Testis (tissue), 5 donors: ENCODE measurements at places on chromosomes 12 and 14.
A peak's percentile ranks its signal among the peaks of the same experiment; 100 is the strongest.

DNA sequence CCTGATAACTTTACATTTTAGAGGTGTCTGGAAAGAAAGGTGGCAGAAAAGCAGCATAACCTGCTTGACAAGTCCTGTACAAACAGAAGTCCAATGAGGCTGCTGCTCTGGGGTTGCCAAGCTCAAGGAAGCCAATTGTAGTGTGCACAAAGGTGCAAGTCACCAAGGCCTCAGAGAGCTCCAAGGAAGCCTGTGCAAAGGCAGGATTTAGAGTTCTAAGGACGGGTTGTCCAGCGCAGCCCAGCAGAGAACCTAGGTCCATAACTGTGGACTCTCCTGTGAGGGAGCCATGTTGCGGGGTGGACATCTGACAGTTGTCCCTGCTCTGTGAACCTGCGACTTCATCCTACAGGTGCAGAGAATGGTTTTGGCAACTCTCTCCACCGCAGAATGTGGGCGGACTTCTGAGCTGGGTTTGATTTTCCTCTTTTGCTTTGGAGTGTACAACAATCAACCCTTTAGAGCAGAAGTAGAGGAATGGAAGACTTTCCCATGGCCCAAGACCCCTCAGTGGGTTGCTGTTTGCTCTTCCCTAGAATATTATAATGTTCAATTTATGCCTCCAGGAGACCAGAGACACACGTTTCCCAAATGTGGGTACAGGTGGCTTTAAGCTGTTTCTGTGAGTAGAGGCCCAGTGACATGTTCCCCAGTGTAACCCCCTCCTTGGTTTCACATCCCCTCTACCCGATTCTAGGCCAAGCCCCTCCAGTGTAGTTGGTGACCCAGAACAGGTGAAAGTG is 81.0 kb downstream of the ETV6 start:
- DNase-seq: no peak

GRCh38 chr14:73741386-73741875 is 27.2 kb upstream of the PNMA1 start:
- DNase-seq: peak; percentile 56

DNA sequence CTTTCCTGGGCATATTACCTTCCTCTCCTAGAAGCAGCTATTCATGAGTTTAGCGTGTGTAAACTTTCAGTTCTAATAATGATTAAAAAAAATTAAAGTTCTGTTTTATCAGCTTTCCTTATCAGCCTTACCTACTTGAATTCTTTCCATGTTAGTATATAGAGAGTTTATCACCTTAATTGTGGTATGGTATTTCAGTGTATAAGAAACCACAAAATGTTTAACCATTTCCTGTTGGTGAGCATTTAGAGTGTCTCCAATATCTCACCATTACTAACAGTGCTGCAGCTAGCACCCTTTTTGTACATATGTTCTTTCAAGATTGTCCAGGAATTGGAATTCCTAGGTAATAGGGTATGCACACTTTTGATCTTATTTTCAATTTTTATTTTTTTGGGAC is 89.5 kb downstream of the FBXO33 start:
- DNase-seq: no peak

DNA sequence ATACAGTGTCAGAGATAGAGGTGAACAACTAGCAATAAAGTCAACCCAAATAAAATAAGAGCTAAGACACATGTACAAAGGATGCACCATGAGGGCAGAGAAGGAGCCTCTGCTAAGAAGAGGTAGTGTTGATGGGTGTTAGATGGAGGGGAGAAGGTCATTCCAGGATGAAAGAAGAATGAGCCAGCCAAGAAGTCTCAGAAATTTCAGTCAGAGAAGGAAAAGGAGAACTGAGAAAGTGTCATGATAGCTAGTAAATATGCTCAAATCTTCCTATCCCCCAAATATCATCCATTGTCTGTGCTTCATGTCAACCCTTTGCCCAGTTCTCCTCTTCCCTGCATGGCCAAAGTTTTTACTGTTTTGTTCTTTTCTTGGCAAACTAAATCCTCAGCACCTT is 225.2 kb upstream of the BTG1 start:
- DNase-seq: no peak

DNA sequence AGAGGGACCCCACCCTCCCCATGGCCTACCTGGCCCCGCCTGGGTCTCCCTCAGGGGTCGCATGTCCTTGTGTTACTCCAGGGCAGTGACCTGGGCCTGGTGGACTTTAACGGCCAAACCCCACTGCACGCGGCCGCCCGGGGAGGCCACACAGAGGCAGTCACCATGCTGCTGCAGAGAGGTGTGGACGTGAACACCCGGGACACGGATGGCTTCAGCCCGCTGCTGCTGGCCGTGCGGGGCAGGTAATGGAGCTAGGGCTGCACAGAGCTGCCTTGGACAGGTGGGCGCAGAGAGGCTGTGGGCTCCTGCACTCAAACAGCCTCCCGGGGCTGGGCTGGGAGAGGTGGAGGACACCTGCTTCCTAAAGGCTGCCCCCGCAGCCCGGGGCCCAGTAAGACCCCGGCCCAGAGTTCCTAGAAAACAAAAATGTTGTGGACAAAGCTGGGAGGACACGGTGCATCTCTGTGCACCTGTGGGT is 21.6 kb downstream of the ASPG start:
- DNase-seq: no peak

DNA sequence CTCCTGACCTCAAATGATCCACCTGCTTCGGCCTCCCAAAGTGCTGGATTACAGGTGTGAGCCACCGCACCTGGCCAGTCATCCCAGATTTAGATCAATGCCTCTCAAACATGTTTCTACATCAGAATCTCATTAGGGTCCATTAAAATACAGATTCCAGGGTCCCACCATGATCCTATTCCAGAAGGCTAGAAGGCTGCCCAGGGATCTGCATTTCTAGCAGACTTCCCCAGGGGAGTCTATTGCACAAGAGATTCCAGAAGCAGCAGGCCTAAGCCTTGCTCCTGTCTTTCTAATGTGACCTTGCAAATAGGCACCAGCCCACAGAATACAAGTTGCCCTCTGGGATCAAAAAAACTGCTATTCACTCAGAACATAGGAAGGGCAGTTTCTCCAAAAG is 81.5 kb downstream of the SCARB1 start:
- no peak for DNase-seq

GRCh38 chr12:110270125-110270962 is 10.7 kb upstream of the ATP2A2 start:
- DNase-seq: peak; percentile 70

DNA sequence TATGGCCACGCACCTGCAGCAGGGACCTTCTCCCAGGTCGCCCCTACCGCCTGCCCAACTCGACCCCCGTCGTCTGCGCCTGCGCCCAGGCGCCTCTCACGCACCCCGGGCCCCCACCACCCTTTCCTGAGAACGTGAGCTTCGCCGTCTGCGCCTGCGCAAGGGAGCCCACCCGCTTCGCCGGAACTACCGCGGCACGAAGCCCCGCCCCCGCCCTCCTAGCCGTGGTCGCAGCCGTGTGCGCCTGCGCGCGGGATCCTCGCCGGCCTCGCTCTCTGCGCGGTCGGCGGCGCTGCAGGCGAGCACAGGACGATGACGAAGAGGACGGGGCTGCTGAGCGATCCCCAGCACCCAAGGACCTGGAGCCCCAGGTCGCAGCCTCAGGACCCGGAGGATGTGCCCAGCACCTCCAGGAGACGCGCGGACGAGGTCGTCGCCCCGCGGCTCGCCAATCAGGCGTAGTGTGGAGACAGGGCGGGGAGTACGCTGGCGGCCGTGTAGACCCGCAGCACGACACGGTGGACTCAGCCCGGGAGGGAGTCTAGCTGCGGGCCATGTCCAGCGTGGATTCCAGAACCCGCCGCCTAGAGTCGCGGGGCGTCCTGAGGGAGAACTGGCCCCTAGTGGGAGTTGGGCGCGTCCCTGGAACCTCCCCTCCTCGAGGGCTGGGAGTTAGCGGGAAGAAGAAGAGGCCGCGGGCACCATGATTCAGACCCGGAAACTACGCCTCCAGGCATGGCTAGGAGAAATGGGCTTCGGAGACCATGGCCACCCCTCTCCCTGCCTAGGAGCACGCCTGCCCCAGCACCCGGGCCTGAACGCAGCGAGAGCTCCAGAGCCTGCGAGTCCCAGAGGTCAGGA is 1120.8 kb upstream of the TMEM132C start:
- DNase-seq: peak; percentile 91

DNA sequence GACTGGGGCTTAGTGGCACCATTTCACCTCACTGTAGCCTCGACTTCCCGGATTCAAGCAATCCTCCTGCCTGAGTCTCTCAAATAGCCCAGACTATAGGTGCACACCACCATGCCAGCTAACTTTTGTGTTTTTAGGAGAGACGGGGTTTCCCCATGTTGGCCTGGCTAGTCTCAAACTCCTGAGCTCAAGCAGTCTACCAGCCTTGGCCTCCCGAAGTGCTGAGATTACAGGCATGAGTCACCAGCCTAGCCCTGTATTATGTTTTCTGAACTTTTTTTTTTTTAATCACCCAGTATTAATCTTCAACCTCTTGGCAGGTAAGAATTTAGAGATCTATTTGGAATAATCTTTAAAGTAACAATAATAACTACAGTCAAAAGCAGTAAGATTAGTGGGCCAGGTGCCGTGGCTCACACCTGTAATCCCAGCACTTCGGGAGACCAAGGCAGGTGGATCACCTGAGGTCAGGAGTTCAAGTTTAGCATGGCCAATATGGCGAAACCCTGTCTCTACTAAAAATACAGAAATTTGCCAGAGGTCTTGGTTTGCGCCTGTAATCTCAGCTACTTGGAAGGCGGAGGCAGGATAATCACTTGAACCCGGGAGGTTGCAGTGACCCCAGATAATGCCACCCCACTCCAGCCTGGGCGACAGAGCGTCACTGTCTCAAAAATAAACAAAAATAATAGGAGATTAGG is 8.6 kb downstream of the NANOG start:
- DNase-seq: no peak

GRCh38 chr14:23513818-23514643 is 37.5 kb downstream of the ZFHX2 start:
- DNase-seq: no peak

DNA sequence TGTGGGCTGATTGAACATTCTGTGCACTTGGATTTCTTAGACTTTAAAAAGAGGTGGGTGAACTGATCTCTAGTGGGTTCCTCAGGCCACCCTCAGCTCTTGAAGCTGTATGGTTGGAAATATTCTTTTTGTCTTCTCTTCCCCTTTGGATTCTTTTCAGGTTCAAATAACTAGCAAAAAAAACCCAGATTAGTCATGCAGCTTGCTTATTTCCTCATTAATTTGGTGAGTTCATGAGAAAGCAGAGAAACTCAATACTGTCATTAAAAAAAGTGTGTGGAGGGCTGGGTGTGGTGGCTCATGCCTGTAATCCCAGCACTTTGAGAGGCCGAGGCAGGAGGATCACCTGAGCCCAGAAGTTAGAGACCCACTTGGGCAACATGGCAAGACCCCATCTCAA is 183.4 kb downstream of the ESR2 start:
- peak; percentile 30 for DNase-seq

GRCh38 chr12:93176165-93176564 is 201.6 kb upstream of the NUDT4 start:
- no peak for DNase-seq

GRCh38 chr12:53222170-53222721 is 9.8 kb downstream of the RARG start:
- no peak for DNase-seq

DNA sequence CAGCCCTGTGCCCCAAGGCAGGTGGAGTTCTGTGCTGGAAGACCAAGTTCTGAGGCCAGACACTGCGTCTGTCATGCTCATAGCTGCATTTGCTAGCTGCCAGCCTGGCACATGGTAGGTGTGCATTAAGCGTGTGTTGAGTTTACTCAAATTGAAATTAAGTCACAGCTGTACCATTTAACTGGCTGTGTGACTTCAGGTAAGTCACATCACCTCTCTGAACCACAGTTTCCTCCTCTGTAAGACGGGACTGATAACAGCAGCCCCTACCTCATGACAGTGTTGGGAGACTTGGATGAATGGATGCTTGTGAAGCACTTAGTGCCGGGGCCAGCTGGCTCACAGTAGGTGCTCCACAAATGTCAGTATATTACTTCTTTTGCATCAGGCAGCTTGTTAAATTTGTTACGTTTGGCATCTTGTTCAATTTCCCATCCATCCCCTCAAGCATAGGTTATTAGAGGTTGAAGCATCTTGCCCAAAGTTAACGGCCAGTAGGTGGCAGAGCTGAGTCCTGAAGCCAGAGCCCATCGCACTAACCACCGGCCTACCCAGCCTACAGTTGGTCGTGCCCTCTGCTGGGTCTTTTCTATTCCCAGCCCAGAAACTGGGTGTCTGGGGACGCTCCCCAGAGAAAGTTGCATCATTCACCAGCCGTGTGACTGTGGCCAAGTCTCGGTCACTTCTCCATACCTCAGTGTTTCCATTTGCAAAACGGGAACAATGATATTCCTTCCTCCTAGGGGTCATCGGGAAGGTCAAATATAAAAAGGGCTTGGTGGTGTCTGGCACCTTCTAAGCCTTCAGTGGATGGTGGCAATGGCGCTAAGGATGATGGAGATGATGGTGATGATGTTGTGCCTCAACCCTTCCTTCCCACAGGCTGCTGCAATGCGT is 4.5 kb downstream of the DAO start:
- peak; percentile 63 for DNase-seq

DNA sequence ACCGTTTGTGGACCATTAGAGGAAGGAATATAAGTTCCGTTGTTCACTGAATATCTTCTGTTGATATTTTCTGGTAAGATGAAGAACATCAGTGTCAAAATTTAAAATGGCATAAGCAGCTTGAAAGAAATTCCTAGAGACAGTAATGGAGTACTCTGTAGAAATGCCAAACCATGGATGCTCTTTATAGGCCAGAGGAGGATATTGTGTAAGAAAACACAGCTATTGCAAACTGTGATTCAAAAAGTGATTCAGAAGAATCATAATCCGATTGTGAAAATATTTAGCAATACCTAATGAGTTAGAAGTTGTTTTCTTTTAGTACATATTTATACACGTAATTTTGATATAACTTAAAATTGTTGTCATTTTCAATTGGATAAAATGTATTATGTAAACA is 102.8 kb downstream of the SLC16A7 start:
- DNase-seq: no peak

GRCh38 chr12:85639834-85640233 is 196.4 kb downstream of the RASSF9 start:
- no peak for DNase-seq

- DNase-seq: no peak
Observed at GRCh38 chr12:64723630-64724029, 35.6 kb downstream of the GNS start.

DNA sequence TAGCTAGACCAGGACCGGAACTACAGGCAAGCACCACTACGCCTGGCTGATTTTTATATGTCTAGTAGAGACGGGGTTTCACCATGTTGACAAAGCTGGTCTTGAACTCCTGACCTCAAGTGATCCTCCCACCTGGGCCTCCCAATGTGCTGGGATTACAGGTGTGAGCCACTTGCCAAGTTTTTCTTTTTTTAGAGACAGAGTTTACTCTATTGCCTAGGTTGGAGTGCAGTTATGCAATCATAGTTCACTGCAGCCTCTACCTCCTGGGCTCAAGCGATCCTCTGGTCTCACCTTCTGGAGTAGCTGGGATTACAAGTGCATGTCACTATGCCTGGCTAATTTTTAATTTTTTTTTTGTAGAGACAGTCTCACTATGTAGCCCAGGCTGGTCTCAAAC is 201.5 kb upstream of the TBX3 start:
- DNase-seq: no peak

DNA sequence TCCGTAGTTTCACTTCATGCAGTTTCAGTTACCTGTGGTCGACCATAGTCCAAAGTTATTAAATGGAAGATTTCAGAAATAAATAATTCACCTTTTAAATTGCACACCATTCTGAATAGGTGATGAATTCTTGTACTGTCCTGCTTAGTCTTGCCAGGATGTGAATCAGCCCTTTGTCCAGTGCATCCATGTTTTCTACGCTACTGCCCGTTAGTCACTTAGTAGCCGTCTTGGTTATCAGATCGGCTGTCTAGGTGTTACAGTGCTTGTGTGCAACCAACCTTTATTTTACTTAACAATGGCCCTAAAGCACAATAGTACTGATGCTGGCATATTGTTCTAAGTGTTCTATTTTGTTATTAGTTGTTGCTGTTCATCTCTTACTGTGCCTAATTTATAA is 146.7 kb downstream of the ACSS3 start:
- no peak for DNase-seq
